Lower lobe of right lung (tissue), 2 donors: ENCODE measurements at places on chromosomes 6 and 20.

- DNase-seq: no peak
These were observed 6.6 kb downstream of the CDK5RAP1 start for GRCh38 chr20:33394718-33395117.

DNA sequence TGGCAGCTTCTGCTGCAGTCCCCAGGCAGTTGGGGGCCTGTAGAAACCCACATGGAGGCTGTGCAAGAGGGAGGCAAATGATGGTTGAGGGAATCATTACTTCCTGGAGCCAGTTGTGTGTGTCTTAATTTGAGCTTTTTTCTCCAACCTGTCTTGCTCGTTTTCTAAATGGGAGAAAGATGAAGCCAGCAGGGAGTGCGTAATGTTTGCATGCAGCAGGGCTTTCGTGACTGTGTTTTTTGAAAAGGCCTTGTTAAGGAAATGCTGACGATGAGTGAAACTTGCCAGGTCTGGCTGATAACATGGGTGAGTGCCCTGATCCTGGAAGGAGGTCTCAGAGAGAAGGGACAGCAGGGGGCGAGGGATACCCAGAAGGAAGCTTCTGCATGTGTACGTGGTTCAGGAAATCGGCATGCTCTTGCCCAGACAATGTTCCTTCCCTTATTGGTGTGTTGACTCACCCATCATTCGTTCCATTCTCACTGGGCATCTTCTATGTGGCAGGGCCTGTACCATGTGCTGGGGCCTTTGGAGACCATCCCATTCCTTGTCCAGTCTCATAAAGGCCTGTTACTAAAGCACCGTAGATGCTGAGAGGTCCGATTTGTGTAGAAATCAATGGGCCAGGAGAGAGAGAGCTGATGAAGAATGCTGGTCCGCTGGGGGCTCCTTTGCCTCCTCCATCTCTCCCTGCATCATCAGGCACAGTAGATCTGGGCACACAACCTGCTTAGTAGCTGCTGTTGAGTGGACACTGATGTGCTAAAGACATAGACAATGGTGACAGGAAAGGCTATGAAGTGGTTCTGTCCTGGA is 27.4 kb downstream of the GLP1R start:
- no peak for DNase-seq

DNA sequence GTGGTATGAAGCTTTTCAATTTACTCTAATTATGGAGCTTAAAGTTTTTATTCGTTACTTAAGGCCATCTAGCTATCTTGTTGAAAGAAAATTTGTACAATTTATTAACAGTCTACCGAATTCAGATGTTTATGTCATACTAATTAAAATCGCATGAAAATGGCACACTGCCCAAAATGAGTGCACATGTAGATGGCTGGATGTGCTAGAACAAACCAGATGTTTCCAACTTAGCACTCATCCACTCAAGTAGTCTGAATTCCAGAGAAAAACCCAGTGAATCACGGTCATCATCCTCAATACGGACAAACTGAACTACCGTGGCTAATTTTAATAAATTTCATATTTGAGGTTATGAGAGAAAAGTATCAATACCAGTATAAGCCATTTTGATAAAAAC is 70.4 kb downstream of the COL12A1 start:
- DNase-seq: no peak

DNA sequence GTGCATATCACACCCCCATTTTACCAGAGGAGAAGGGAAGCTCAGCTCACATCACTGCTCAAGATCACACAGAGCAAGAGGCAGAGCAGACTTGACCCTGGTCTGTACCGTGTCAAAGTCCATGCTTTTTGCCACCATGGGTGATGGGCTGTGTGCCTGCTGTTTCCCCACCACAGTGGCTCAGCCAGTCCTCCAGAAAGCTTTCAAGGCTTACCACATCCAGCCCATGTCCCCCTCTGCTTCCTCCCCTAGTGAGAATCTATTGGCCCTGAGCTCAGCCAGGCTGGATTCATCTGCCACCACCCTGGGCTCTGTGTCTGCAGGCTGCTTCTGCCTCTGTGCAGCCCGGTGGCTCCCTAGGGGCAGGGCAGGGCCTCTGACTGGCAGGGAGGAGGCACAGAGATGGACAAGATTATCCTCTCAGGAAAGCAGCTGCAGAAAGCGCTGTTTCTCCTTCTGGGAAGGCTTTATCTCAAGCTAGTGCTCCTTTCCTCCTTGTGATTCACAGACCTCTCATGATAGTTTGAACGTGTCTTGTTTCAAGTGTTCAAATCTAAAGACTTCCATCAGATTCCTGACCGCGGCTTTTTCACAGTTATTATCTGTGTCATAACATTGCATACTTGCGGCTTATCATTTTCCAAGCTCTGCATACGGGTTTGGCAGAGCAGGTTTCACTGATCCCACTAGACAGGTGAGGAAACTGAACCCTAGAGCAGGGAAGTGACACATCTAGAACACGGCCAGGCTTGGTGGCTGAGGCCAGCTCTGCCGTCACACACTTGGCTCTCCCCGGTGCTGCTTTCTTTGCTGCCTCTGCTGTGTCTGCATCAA is 37.4 kb downstream of the VEGFA start:
- peak; percentile 69 for DNase-seq

GRCh38 chr6:12327391-12327790 is 37.2 kb downstream of the EDN1 start:
- DNase-seq: no peak

DNA sequence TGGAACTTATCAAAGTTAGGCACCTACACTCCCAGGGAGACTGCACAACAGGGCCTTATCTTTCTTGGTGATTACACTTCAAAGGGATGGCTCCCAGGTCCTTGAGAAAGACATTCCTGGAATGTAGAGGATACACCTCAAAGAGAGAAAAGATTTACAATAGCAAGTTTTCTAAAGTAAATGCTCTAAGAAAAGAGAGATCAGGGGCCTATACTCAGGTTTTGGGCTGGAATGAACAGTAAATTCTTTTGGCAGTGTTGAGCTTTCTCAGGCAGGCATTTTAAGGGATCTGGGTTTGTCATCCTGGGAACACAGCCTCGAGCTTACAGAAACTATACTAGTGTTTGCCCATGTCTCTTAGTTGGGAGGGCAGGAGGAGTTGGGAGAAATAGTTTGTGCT is 31.7 kb upstream of the ME1 start:
- no peak for DNase-seq

- DNase-seq: no peak
These were observed 49.8 kb downstream of the MAP3K7 start for GRCh38 chr6:90537027-90537426.

DNA sequence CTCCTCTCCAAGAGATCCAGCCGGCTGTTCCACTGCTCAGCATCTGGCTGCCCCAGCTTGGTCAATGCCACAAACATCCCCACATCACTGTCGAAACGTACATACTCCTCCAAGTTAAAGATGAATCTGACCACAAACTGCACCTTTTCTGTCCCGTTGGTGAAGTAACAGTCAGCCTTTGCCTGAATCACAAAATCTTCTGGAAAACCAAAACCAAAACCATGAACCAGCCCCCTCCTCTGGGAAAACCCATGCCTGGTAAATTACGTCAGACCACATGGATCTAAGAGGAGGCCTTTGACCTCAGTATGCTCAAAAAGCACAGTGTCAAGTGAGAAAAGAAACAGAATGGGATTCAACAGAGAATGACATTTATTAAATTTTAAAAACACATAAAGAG is 1.7 kb downstream of the HLA-DOB start:
- no peak for DNase-seq

- no peak for DNase-seq
These were observed 22.1 kb downstream of the DCBLD1 start for GRCh38 chr6:117504478-117505144.

DNA sequence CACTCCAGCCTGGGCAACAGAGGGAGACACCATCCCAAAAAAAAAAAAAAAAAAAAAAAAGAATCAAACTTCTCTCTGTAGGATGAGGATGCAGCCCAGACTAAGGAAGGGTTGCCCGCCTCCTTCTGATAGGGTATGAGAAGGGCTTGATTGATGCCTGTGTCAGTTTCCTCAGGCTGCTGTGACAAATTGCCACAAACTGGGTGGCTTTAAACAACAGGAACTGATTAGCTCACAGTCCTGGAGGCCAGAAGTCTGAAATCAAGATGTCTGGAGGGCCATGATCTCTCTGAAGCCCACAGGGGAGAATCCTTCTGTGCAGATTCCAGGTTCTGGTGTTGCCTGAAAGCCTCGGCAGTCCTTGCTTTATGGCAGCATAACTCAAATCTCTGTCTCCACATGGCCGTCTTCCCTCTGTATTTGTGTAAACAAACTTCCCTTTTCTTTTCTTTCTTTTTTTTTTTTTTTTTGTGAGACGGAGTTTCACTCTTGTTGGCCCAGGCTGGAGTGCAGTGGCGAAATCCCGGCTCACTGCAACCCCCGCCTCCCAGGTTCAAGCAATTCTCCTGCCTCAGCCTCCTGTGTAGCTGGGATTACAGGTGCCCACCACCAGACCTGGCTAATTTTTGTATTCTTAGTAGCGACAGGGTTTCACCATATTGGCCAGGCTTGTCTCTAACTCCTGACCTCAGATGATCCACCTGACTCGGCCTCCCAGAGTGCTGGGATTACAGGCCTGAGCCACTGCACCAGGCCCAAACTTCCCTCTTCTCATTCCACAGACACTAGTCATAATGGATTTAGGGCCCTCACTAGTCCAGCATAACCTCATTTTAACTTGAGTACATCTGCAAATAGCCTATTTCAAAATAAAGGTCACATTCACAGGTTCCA is 11.2 kb upstream of the CDK19 start:
- DNase-seq: peak; percentile 69

GRCh38 chr6:156998794-156999330 is 221.7 kb downstream of the ARID1B start:
- DNase-seq: no peak

- no peak for DNase-seq
These were observed 50.2 kb downstream of the ERMARD start for GRCh38 chr6:169801396-169802160.

DNA sequence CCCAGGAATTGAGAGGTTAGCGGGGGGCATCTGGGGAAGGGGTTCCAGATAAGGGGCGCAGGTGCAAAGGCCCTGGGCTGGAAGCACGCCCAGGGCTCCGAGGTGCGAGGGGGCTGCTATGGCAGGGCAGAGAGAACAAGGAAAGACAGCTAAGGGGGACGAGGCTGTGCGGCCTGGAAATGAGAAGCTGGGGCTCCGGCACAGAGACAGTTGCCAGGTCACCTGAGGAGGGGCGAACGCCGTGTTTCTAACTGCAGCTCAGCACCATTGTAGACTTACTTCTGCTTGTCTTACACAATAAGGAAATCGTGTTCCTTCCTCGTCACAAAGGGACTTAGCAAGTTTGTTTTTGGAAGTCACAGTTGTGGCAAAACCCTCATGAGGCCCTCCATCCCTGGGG is 68.9 kb upstream of the TBXT start:
- peak; percentile 58 for DNase-seq

DNA sequence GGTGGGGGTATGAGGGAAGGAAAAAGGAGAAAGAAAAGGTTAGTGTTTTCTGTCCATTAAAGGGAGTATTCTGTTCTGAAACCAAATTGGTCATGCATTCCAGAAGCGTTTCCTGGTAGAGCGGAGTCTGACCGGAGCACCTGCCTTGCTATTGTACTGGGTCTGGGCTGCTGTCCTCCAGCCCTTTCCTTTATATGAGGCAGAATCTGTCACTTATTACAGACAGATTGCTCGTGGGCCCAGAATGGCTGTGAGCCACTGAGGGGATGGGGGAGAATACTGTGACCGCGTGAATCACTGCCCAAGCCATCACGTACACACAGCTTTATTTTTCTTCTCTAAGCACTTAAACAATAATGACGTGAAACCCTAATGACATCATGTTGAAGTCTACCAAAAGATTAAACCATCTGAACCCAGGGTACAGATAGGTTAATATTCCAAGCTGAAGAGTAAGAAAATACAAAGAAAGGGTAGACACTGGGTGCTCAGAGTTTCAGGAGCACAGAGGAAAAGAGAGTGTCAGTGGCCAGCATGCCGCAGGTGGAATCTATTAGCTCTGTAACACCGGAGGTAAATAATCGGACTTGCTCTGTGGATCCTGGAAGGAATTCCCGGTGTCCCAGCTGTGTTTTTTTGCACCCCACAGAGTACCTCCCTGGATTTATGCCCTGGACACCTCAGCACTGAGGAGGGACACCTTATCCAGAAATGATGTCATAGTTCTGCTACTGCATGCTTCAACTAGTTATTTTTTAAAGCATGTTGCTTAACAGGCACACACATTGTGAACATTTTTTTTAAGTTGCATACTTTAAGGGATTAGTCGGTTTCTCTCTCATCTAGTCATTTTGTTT is 573.3 kb downstream of the PKHD1 start:
- no peak for DNase-seq

- no peak for DNase-seq
These were observed 166.1 kb upstream of the OLIG3 start for GRCh38 chr6:137660296-137660731.

DNA sequence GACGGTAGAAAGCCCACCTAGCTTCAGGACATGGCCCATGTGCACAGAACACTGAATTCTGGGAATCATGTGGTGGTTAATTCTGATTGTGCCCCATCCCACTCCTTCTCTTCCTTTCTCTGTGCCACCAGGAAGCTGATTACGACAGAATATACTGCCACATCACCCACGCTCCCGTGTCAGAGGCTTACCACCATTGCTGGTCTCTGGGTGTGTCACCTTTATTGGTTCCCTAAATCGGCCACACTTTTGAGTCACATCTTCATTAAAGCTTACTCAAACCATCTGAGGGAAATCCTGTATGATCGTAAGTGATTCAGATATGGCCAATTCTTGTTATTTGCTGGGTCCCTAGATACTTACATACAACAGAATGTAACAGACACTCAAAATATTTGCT is 3.1 kb downstream of the TRMT6 start:
- peak; percentile 78 for DNase-seq

- no peak for DNase-seq
These were observed 157.4 kb upstream of the ZNF217 start for GRCh38 chr20:53750827-53751619.

DNA sequence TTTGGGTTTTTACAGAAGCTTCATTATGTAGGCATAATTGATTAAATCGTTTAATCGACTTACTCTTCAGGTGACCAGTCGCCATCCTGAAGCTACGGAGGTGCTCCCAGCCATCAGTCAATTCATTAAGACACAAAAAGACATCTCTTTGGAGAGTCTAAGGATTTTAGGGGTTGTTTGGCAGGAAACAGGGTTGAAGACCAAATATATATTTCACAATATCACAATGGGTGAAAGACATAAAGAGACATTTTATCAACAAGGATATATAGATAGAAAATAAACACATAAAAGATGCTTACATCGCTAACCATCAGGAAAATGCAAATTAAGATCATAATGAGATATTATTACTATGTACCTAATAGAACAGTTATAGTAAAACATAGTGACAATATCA is 104.0 kb upstream of the SIRPG start:
- no peak for DNase-seq

- DNase-seq: peak; percentile 81
These were observed 834 bp upstream of the CTSZ start for GRCh38 chr20:59007665-59008511.

DNA sequence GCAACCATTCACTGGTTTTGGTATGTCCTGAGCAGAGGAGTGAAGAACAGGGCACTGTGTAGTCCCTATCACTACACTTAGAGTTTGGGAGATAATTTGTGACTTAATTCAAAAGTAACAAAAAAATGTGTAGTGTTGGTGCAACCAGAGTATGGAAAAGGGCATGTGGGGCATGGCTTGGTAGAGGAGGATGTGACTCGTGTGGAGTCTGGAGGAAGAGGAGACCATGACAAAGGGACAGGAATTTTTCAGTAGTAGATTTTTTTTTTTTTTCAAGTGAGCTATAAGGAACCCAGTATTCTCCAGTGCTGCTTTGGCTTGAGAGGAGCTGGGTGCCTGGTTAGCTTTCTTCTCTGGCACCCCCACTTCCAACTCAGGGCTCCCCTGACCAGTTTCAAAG is 5.1 kb downstream of the MTRES1 start:
- DNase-seq: no peak
